Activated CD4-positive, alpha-beta T cell treated with anti-CD3 and anti-CD28 coated beads, Interleukin-2, amount 10 ng/mL, durations not matched to agents 7 days and 5 days (primary cell): ENCODE measurements at places on chromosomes 1 and 21. TPM values are rescaled to one million over a fixed set of nuclear protein-coding genes. Genes with fewer than 3 reads are reported as not detected.

The PCP4L1 gene
- 0.15 TPM for total RNA-seq

The CD48 gene
- 309 TPM for total RNA-seq

The HES2 gene
- 0.21 TPM for total RNA-seq

- H3K4me1 ChIP-seq = no peaks in the 10 kb centered on the region
- H3K27me3 ChIP-seq = peaks cover 2% of the 10 kb centered on the region
- no peaks in the 10 kb centered on the region for H3K36me3 ChIP-seq
Measured at GRCh38 chr1:210207597-210208450, 24.8 kb upstream of the SERTAD4 start.

DNA sequence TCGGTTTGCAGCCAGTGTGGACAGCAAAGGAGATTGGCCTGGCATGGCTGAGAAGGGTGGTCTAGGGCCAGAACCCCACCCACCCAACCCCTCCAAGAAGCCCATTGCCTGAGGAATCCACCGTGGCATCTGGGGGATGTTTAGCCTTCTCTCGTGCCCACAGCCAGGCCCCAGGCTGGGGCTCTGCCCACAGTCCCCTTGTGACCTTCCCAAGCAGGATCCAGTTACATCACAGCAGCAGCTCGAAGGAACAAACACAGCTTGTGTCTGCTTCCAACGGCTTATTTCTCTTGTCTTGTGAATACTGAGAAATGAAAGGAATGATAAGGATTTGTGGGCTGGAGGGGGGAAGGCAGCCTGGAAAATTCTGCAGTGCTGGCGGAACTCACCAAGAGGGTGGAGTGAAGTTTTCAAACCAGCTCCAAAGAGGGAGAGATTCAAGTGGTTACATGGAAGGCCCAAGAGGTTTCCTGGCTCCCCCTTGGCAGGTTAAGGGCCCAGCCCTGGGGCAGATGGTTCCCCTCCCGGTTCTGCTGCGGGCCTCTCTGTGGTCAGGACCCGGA, 61.6 kb downstream of the DHRS3 start:
- H3K4me1 ChIP-seq = no peaks in the 10 kb centered on the region
- H3K36me3 ChIP-seq = no peaks in the 10 kb centered on the region
- H3K4me3 ChIP-seq = no peak overlapping the region

DNA sequence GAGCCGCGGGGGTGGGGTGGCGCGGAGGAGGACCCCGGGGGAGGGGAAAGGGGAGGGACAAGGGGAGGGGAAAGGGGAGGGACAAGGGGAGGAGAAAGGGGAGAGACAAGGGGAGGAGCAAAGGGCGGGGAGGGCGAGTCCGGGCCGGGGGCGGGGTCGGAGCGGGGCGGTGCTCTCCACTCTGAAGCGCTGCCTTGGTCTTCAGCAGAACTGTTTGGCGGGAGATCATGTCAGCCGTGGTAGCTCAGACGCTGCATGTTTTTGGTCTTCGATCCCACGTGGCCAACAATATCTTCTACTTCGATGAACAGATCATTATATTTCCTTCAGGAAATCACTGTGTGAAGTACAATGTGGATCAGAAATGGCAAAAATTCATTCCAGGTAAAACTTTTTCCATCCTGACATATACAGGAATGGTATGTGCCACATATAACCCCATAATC, 420 bp downstream of the CFAP57 start:
- peaks cover 22% of the 10 kb centered on the region for H3K27me3 ChIP-seq
- H3K4me3 ChIP-seq = peak overlapping the region; percentile 99
- H3K36me3 ChIP-seq = peaks cover 27% of the 10 kb centered on the region
- peak; percentile 90 for DNase-seq
